ENCODE measurements at places on chromosomes 4 and X. TPM values are rescaled to one million over a fixed set of nuclear protein-coding genes. Genes with fewer than 3 reads are reported as not detected.

The H2BW2 gene
- not detected for total RNA-seq

The GABRA4 gene
- total RNA-seq: 0.14 TPM

The TLR2 gene
- total RNA-seq: 68.5 TPM

The JAKMIP1 gene
- total RNA-seq: 0.28 TPM

DNA sequence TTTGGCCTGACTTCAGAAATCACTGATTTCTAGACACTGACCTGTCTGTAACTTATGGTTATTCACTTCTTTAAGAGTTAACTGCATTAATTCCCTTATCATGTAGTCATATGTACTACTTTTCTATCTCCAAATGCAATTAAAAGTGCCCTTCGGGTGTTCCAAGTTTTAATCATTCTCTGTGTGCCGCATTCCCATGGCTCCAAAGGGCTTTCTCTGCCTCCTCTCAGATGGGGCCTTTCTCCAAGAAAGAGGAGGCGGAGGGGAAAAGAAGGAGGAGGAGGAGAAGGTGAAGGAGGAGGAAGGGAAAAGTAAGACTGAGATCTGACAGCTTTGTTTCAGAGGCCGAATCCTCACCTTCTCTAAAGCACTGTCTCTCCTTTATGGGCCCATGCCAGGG is 325.8 kb downstream of the LDB2 start:
- no peak for DNase-seq
- H3K27me3 ChIP-seq: no peaks in the 10 kb centered on the region
- H3K4me3 ChIP-seq: no peak overlapping the region
- H3K4me1 ChIP-seq: peaks cover 10% of the 10 kb centered on the region
- H3K36me3 ChIP-seq: no peaks in the 10 kb centered on the region

The SULT1E1 gene
- 0.54 TPM for total RNA-seq

DNA sequence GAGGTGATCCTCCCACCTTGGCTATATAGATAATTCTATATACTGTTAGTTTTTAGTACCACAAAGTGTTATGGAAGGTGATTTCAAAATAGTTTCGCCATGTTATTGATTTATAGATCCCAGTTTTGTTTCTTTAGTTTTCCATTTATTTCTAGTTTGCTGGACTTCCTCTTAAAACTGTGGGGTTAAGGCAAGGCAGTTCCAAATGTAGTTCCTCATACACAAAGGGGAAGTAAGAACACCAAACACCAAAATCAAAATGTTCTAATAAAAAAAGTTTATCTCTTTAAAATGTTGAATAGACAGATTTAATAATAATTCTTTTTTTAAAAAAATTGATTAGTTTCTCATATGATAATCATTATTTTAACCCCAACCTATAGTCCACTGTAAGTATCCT is 6.8 kb upstream of the CISD2 start:
- H3K36me3 ChIP-seq: no peaks in the 10 kb centered on the region
- no peaks in the 10 kb centered on the region for H3K27me3 ChIP-seq
- no peak for DNase-seq
- no peaks in the 10 kb centered on the region for H3K4me1 ChIP-seq
- H3K4me3 ChIP-seq: no peak overlapping the region

The HMX1 gene
- total RNA-seq: 0.28 TPM

DNA sequence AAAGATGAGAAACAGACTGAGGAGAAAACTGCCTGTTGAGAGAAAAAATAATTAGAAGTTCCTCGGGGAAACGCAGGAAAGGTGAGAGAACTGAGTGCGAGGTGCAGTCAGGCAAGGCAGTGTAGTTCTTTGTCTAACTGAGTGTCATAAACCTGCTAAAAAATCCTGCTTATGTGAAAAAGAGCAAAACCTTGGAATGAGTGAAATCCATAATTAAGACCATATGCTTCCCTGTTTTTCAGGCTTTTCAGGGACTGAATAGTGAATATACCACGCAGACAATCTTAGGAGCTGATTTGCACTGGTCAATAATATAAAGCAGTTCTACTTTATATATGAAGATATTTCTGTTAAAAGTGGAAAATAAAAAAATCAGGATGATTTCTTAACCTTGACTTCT is 104.9 kb downstream of the RASGEF1B start:
- no peaks in the 10 kb centered on the region for H3K4me1 ChIP-seq
- H3K36me3 ChIP-seq: no peaks in the 10 kb centered on the region
- H3K27ac ChIP-seq: no peak overlapping the region
- no peak for DNase-seq
- H3K4me3 ChIP-seq: no peak overlapping the region

- H3K27ac ChIP-seq: no peak overlapping the region
- H3K27me3 ChIP-seq: no peaks in the 10 kb centered on the region
- DNase-seq: no peak
Measured at GRCh38 chr4:163201358-163201757, 34.7 kb upstream of the NAF1 start.

DNA sequence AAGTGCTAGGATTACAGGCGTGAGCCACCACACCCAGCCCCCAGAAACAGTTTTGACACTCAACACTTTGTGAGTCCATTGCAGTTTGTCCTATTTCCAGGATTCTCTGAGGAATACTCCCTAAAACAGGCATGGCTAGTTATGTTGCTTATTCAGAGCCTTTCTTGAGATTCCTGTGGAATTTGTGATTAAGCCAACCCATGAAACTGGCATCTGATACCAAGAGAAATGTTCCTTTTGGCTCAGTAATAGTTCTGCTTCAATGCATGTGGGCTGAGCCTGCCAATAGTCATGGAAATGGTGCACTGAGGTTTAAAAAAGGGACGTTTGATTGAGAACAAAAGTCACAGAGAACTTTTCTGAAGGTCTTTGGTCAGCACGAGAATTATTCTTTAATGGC is 241.7 kb downstream of the PPP1R2C start:
- DNase-seq: no peak
- H3K4me3 ChIP-seq: no peak overlapping the region
- no peaks in the 10 kb centered on the region for H3K27me3 ChIP-seq
- H3K4me1 ChIP-seq: no peaks in the 10 kb centered on the region

The RBM46 gene
- not detected for total RNA-seq

The CWH43 gene
- total RNA-seq: not detected

- H3K27me3 ChIP-seq: no peaks in the 10 kb centered on the region
- H3K4me3 ChIP-seq: no peak overlapping the region
- H3K4me1 ChIP-seq: no peaks in the 10 kb centered on the region
- no peak overlapping the region for H3K27ac ChIP-seq
- no peaks in the 10 kb centered on the region for H3K36me3 ChIP-seq
- no peak for DNase-seq
Measured at GRCh38 chr4:79013756-79014155, 74.5 kb upstream of the PAQR3 start.

DNA sequence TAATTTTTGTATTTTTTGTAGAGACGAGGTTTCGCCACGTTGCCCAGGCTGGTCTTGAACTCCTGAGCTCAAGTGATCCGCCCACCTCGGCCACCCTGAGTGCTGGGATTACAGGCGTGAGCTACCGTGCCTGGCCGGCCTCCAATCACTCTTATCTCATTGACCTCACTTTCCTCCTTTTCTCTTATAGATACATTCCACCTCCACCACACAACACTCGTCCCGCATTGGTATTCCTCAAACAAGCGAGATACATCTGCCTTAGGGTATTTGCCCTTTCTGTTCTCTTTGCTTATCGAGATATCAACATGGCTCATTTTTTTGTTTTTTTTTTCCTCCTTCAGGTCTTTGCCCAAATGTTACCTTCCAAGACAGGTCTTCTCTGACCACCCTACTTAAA is 1.8 kb upstream of the PRPS1 start:
- no peaks in the 10 kb centered on the region for H3K36me3 ChIP-seq
- H3K4me3 ChIP-seq: no peak overlapping the region
- H3K4me1 ChIP-seq: peaks cover 5% of the 10 kb centered on the region
- H3K27me3 ChIP-seq: no peaks in the 10 kb centered on the region
- no peak for DNase-seq

- H3K27ac ChIP-seq: no peak overlapping the region
- H3K4me1 ChIP-seq: no peaks in the 10 kb centered on the region
Measured at GRCh38 chr4:138320831-138321230, 78.7 kb upstream of the SLC7A11 start.

The PPP1R3F gene
- total RNA-seq: 12.6 TPM

DNA sequence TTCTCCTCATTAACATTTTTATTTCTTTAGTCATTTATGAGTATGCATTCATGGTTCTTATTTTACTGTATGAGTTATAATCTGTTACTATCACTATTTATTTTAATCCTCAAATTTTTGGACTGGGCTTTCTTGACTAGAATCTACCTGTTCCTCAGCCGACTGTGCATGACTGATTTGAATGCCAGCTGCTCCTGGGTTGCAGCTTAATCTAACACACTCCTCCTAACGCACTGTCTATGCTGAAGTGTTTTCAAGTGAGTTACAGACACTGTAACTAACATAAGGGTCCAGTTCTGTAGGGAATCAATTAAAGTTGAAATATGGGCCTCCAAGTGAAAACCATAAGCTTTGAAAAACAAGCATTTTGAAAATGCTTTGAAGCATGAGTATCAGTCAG is 137.4 kb upstream of the ARSJ start:
- no peaks in the 10 kb centered on the region for H3K4me1 ChIP-seq
- no peak overlapping the region for H3K27ac ChIP-seq
- no peaks in the 10 kb centered on the region for H3K27me3 ChIP-seq
- H3K4me3 ChIP-seq: no peak overlapping the region
- H3K36me3 ChIP-seq: no peaks in the 10 kb centered on the region

DNA sequence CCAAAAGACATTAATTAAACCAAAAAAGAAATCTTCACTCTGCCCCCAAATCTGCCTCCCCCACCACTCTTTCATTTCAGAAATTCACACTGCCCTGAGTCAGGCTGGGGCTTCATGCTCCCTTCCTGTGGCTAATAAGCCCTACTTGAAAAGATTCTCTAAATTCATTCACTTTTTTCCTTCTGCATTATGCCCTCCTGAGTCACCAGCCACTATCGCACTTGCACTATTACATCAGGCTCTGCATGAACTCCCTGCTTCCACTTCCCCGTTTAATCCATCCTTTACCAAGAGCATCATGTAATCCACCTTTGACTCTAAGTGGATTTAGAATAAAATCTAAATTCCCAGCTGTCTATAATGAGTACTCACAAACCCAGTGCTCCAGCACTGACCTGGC is 295.4 kb upstream of the KLF3 start:
- H3K4me3 ChIP-seq: no peak overlapping the region
- peaks cover 28% of the 10 kb centered on the region for H3K4me1 ChIP-seq
- H3K27ac ChIP-seq: no peak overlapping the region
- no peak for DNase-seq

DNA sequence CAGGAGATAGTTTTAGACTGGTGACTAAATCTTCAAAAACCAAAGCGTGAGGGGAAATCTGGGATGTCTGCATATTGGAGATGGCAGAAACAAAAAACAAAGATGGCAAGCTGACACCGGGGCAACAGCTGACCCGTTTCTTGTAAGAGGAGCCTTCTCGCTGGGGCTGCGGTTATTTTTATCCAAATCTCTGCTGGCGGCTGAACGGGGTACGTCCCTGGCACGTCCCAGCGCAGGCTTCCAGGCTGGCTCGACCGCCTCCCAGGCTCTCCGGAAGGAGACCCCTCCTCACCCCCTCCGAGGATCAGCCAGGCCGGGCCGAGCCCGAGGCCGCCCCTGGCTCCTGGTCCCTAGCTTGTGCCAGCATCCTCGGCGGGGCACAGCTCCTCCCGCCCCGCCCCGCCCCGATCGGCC is 403 bp downstream of the SGCB start:
- peaks cover 41% of the 10 kb centered on the region for H3K4me1 ChIP-seq
- DNase-seq: no peak
- H3K36me3 ChIP-seq: no peaks in the 10 kb centered on the region
- H3K27me3 ChIP-seq: no peaks in the 10 kb centered on the region
- peak overlapping the region; percentile 81 for H3K4me3 ChIP-seq

- no peaks in the 10 kb centered on the region for H3K27me3 ChIP-seq
- no peak for DNase-seq
- H3K36me3 ChIP-seq: no peaks in the 10 kb centered on the region
Measured at GRCh38 chr4:175946472-175947116, 119.0 kb upstream of the WDR17 start.

The VCX gene
- not detected for total RNA-seq

The CDX4 gene
- not detected for total RNA-seq

The HPGD gene
- 3.4 TPM for total RNA-seq

DNA sequence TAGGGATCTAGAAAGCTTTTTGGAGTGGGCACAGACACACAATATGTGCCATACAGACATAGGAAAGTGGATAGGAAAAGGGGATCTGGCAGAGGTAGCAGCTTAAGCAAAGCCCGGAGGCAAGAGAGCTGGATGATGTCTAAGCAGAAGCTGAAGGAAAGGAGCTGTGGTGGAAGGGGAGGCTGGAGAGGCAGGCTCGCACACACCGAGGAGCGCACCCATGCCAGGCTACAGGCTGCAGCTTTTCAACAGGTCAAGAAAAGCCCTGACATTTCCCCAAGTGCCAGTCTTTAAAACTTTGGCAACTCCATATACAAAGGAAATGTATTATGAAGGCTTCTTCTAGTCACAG is 67.4 kb downstream of the SOWAHB start:
- H3K4me1 ChIP-seq: peaks cover 23% of the 10 kb centered on the region
- H3K36me3 ChIP-seq: no peaks in the 10 kb centered on the region
- no peak for DNase-seq
- H3K27me3 ChIP-seq: no peaks in the 10 kb centered on the region
- H3K4me3 ChIP-seq: peak overlapping the region; percentile 40

GRCh38 chr4:119898211-119898610 is 168.4 kb downstream of the MAD2L1 start:
- no peaks in the 10 kb centered on the region for H3K27me3 ChIP-seq
- no peaks in the 10 kb centered on the region for H3K4me1 ChIP-seq
- DNase-seq: no peak

DNA sequence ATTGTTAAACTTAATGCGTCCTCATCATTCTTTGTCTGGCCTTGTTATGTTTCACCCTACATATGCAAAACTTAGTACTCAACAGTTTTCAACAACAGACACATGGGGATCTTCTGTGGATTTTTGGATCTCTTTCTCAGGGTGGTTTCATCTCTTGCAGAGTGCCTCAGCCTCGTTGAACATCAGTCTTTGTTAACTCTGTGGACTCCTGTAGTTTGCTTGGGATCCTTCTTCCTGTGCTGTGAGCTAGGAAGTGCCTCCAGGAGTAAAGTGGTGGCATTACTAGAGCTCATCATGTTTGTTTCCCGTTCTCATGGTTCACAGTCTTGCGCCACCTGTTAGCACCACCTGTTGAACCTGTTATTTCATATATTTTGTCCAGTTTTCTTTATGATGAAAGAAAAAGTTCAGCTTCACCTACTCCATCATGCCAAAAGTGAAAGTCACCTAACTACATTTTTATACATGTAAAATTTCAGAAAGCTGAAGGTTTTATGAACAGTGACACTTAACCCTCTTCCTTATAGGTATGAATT is 27.5 kb upstream of the NDUFC1 start:
- H3K4me1 ChIP-seq: peaks cover 19% of the 10 kb centered on the region
- no peaks in the 10 kb centered on the region for H3K36me3 ChIP-seq

- no peaks in the 10 kb centered on the region for H3K4me1 ChIP-seq
- DNase-seq: no peak
- no peaks in the 10 kb centered on the region for H3K36me3 ChIP-seq
- no peak overlapping the region for H3K27ac ChIP-seq
Measured at GRCh38 chr4:15488658-15489470, 19.2 kb downstream of the CC2D2A start.

Data from thoracic aorta (tissue), 2 donors.